ENCODE measurements at places on chromosomes 1 and 21.

GRCh38 chr1:48033495-48034045 is 36.4 kb upstream of the TRABD2B start:
- no peak for DNase-seq

- no peak for DNase-seq
These were observed 404.1 kb downstream of the PTPRU start for GRCh38 chr1:29640428-29640785.

- no peak for DNase-seq
These were observed 151.8 kb downstream of the CACNA1E start for GRCh38 chr1:181635110-181635509.

GRCh38 chr1:231665101-231665500 is 38.5 kb downstream of the DISC1 start:
- no peak for DNase-seq

DNA sequence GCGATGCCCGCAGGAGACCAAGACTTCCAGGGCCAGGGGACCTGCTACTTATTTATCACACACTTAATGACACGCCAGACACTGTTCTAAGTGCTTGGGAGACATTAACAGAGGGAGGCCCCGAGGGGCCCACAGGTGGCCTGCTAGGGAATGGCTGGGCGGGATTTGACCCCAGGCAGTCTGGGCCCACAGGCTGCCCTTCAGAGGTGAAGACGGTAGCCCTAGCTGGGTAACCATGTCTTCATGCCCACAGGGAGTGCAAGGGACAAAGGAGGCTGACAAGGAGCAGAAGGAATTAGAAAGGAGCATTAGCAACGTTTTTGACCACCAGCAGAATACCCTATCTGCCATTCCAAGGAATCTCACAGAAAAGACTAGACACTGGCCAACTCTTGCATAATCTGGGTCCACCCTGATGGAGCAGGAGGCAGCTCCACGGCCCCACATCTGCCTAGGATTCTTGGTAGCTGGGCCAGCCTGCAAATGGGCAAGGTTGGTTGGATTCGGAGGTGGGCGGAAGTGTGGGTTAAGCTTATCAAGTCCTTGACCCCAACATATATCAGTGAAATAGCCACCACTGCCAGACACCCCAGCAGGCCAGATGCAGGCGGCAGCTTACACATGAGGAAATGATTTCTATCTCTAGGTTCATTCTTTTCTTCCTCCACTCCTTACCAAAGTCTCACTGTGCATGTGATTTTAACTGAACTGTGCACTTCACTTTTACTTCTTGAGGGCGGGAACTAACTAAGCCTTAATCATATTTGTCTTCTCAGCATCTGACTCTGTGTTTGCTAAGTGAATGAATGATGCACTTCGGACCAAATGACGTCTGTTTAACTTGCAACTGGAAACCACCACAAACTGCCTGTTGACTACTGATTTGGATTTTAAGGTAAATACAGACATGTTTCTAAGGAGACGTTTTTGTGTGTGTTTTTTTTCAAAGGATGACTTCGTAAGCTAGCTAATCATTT is 3.4 kb upstream of the ETS2 start:
- no peak for DNase-seq

DNA sequence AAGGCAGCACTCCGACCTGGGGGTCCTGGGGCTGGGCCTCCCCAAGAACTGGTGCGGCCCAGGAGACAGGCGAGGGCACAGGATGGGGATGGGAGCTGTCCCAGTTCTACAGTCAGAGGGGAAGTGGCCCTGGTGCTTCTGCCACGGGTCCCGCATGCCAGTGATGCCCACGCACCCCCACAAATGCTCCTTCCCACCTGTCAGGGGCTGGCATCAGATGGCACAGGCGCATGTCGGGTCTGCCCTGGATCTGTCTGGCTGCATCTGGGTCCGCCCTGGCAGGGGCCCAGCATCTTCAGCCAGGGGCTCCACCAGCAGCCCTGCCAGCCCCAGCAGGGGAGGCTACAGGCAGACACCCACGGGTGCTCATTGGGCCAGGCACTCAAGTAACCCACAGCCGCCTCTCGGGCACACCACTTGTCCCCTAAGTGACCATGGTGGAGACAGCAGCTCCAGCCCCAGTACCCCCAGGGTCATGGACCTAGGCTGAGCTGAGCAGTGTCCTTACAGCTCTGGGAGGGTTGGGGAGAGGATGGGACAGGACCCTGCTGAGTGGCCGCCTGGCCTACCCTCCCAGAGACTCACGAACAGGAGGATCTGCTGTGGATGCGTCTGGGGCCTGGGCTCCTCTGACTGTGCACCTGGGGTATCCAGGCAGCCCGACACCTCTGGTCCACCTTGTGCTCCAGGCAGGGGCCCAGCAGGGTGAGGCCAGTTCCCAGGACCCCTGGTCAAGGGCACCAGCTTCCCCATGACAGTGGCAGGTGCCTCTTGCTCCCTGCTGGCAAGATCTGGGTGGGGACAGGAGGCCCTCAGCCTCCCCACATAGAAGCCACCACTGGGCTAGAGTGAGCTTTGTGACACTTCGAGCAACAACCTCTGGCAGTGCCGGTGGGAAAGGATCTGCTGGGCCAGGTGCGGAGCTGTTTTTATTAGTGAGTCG is 5.4 kb downstream of the SMIM1 start:
- DNase-seq = no peak

DNA sequence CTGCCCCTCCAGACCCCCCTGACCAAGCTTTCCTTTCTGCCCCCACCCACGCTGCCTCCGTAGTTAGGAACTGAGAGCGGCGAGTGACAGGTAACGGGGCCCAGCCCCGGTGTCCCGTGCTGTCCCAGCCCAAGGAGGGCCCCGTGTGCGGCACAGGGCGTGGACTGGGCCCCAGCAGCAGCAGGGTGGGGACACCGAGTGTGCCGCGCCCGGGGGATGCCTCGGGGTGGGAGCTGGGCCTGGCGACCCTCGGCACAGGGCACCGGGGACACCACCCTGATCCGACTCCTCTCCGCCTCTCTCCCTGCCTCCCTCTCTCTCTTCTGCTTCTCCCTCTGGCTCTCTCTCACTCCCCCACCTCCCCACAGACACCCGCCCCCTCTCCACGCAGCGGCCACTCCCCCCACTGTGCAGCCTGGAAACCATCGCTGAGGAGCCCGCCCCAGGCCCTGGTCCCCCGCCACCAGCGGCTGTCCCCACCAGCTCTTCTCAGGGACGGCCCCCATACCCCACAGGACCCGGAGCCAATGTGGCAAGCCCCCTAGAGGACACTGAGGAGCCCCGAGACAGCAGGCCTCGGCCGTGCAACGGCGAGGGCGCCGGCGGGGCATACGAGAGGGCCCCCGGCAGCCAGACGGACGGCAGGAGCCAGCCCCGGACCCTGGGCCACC is 22.7 kb downstream of the PANK4 start:
- DNase-seq = no peak

All from stimulated activated CD4-positive, alpha-beta T cell treated with anti-CD3 and anti-CD28 coated beads, Interleukin-12 subunit alpha, Interleukin-12 subunit beta, amount 100 ng/mL, for 24 hours (primary cell).